ENCODE measurements at places on chromosomes 1 and 21. TPM values are rescaled to one million over a fixed set of nuclear protein-coding genes. Genes with fewer than 3 reads are reported as not detected.

The S100A12 gene
- not detected for total RNA-seq

The SERTAD4 gene
- 0.33 TPM for total RNA-seq

The SIKE1 gene
- 51.4 TPM for total RNA-seq

The CELA3B gene
- not detected for total RNA-seq
